ENCODE measurements at places on chromosomes 4 and X.

GRCh38 chr4:78565971-78566372 lies 14.4 kb downstream of the ANXA3 start:
- DNase-seq, result no peak

GRCh38 chr4:126458993-126459392 lies 1144.2 kb downstream of the FAT4 start:
- no peak for DNase-seq

- DNase-seq, result no peak
Observed at GRCh38 chr4:10608501-10609219, 75.9 kb downstream of the CLNK start.

DNA sequence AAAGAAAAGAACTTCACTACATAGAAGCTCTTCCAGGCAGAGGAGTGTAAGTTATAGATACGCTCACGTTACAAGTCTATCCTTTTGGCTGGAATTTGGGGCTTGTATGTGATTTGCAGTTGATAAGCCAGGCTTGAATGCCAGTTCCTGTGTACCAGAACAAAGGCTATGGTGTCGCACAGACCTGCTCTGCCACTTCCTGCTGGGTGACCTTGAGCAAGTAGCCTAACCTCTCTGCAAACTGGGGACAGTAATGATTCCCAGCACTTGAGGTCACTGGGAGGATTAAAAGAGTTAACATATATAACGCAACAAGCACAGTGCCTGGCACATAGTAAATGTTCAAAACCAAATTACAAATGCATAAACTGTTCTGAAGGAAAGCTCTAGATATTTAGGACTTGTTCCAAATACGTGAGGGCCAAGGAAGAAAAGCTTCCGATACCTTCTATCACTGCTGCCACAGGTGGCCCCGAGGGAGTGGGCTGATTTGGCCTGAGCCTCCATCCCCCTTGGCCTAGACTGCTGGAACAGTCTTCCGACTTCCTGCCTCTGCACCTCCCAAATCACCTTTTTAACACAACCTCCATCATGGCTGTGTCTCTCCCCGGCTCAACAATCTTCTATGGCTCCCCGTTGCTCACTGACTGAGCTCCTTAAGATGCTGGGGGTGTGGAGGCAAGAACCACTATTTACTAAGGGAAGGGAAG lies 1.3 kb upstream of the SOWAHD start:
- no peak for DNase-seq

GRCh38 chr4:47484168-47484567 lies 907 bp upstream of the ATP10D start:
- DNase-seq, result no peak

DNA sequence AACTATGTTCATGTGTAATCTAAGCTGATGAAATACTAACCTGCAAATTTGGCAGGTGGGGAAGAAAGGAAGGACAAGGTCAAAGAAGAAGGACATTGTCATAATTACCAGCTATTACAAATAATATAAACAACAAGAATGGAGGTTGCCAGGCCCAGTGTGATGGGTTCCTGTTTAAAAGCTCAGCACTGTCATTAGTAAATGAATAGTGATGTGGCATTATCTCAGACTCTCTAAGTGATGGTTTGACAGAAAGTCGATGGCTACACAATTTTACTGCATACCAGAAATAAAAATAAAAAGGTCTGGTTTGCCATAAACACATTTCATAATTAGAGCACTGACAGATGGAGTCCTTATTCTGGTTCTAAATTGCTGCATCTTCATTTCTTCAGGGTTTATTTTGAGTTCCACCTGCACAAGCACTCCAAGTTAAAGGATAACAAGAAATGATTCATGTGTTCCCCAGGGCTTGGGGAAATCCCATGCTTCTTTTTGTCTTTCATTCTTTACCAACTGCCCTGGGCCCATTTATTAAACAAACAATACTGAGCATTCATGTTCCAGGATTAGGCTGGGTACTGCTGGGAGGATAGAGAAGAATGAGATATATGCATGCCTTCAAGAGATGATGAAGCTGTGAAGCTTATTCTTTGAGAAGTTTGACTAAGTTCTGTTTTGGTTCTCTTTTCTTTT lies 367.8 kb upstream of the RASGEF1B start:
- DNase-seq, result no peak

GRCh38 chr4:184978211-184978610 lies 40.1 kb upstream of the HELT start:
- no peak for DNase-seq

- DNase-seq, result no peak
Observed at GRCh38 chr4:11470438-11471045, 41.8 kb upstream of the HS3ST1 start.

DNA sequence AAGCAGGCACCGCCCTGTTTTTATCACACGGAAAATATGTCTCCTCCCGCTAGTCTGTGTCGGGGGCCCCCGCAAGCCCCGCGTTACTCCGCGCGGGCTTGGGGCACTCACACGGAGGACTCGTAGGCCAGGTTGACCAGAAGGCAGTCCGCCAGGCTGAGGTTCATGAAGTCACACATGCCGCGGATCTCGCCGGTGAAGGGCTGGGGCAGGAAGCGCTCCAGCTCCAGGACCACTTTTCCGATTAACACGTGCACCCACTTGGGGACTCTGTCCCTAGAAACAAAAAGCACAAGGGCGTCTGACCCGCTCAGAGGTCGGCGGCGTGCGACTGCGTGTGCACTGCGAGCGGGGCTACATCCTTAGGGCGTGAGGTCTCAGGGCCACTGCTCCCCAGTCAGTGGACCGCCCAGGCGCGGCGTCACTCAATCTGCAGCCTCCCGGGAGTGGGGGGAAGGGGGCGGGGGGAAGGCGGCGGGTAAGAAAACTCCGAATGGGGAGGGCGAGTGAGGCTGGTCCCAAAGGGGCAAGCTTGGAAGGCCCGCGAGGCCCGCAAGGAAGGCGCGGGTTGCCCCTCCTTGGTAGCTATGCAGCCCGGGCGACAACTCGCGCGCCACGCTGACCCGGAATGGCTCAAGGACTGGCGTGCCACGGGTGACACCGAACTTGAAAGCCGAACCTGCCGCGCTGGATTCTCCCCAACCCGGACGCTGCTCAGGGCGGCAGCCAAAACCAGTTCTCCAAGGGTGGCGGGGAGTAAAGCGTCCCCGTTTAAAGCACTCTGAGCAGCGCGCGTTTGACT lies 722 bp downstream of the NAAA start:
- DNase-seq, result peak; percentile 75

DNA sequence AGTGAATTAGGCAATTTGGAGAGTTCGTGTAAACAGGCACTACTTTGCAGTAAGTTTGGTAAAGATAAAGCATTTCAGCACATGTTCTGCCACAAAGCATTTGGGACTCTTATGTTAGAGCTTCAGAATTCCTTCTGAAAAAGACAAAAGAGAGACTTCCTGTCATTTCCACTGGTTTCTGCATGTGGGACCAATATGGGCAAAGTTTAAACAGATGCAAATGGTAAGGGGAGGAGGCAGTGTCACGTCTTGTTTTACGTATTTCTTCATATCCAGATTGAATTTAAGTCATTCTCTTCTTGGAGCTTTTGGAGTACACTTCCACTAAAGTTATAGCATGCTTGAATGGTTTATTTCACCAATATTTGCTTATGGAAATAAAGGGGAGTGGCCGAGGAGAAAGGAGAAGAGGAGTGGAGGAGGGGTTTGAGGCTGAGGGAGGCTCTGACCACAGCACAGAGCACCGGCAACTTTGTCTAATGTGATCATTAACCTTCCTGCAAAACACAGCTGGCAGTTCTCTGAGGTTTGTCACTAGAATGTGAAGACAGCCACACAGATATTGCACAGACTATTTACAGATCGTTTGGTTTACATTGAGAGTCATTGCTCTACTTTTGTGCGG lies at the start of gene APELA:
Gene APELA, plus strand, starts transcription at position 479 of the 625 bp plus-strand sequence. CDS start 154 bp downstream, outside the sequence.
- no peak for DNase-seq
